Caki2 (cell line): ENCODE measurements at places on chromosomes 6 and 20. TPM values are rescaled to one million over a fixed set of nuclear protein-coding genes. Genes with fewer than 3 reads are reported as not detected.

DNA sequence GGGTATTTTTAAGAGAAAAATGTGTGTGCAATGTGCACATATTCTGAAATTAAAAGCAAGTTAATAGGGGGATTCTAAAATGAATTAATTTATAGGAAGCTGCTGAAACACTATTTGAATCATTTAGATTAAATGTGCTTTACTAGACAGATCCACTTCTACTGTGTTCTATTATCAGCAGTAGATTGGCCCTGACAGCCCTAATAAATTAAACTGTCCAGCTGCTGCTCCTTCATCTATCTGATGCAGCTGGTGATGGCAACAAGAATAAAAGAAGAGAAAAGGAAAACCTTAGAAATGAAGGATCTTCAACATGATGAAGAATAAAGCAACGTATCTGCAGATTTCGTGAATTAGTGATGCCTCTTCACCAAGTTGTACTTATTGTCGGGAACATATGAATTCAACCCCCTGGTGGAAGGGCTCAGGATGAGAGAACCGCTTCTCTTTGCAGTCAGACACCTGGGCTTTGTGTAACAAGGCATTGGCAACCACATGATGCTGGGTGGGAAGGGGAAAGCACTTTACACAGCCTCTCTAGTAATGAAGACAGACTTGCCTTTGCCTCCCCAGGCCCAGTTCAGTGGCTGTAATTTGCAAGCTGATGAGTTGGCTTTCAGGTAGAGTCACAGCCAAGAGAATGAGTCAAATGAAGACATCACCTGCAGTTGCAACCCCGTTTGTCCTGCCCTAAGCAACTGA, 94.4 kb downstream of the LAMP5 start:
- DNase-seq = no peak

DNA sequence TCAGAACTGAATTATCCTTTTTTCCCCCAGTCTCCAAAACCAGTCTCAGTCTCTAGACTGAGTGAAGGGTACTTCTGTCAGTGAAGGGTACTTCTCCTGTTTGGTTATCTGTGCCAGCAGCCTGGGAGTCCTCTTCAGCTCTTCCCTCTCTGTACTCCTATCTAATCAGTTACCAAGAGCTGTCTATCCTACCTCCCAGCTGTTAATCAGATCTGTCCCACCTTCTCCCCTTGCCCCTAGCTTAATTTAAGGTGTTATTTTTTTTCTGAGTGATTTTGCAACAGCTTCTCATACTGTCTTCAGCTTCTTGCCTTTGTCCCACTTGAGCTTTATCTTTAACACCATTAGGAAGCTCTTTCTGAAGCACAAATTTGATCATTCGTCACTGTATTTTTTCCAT, 491.9 kb upstream of the SOX4 start:
- DNase-seq = no peak

DNA sequence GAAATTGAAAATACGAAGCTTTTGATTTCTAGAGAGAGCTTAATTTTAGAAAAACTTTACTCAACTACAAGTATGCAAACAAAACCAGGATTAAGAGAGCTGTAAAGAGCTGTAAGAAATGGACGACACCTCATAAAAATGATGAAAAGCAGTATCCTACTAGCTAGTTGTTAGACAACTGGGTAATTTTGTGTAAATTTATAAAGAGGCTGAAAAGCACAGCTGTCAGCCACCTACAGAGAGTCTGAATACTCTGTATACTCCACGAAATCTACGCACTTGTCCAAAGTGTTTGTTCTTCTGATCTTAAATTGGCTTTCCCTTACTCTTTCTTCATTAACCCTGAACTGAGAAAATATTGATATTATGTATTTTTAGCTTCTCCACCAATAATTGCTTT, 808.4 kb upstream of the EPHA7 start:
- DNase-seq = no peak

GRCh38 chr20:48236000-48236970, 451.0 kb upstream of the SULF2 start:
- DNase-seq = no peak

GRCh38 chr6:10837622-10837994, 731 bp downstream of the MAK start:
- peak; percentile 47 for DNase-seq

DNA sequence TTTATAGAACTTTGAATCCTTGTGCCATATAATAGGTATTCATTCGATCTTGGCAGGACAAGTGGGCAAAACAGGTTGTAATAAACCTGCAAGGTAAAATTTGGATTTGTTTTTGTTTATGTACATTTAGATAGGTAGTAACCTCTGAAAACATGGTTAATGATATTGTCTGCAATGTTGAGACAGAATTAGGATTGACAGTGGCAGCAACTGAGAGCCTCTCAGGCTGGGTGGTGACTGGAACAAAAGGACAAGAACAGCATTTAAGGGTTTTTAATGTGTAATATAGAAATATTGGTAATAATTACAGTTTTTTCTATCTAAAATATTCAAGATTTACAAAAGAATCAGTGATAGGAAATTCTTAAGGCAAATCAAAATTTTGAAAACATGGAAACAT, 382.0 kb downstream of the TFAP2B start:
- DNase-seq = no peak

DNA sequence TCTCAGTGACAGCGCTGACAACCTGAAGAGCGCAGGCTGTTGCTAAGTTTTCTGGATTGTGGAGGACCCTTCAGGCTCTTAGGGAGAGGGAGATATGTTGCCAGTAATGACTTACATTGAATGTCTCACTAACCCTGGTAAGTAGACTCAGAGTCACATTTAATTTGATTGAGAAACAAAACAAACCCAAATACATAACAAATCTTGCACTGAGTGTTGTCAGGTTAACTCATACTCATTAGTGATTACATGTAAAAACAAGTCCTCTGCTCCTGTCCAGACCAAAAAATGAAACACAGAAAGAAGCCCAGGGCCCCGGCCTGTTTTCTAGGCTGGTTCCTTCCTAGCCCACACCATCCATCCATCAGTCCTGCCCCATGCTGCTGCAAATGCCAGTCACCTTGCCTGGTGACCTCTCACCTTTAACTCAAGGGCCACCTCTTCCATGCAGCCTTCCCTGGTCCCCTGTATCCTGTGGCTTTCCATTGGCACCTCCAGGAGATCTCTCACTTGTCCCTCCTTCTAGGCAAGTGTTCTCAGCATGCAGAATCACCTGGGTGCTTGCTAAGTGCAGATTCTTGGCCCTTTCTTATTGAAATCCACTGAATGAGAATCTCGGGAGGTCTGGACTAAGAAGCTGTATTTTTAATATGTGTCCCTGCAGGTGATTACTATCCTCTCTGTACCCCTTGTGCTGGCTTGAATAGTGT, 34.7 kb upstream of the ERVFRD-1 start:
- no peak for DNase-seq

DNA sequence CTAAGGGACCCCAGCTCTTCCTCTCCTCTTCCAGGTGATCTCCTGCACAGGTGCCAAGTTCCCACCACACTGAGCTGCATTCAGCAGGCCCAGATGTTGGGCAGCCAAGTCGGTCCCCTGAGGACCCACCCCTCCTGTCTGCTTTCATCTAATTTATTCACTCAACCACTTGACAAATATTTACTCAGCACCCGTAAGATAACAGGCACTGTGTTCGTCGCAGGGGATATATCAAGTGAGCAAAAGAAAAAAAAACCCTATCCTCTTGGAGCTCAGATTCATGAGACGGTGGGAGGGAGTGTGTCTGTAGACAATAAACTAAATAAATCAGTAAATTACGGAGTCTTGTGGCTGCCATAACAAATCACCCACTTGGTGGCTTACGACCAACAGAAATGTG, 143.6 kb downstream of the MRPL14 start:
- no peak for DNase-seq

DNA sequence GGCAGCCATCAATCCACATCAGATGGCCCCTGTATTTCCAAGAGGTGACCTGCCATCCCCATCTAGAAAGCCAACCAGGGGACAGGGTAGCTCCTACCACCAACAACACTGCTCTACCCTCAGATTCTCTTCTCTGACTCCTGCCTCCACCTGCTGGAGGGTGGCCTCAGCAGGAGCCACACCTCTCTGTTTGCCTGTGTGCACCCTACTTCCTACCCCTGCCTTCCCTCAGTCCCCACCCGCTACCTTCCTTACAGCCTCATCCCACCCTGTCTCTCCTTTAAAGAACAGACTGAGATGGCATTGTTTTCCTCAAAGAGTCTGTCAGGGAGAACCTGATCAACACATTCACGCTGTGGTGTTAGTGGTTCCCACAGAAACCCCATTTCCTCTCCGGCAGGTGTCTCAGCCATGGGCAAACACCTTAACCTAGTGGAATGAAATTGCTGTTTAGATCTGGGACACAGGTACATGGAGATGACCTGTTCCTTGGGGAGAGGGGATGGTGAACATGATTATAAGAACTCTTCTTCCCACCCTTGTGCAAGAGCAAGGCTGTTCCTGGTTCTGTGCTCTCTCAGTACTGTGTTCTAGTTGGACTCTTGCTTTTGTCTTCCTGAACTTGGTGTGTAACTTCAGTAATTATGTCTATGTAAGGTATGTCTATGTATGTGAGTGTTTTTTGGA, 1.8 kb downstream of the ENTPD6 start:
- DNase-seq = no peak

DNA sequence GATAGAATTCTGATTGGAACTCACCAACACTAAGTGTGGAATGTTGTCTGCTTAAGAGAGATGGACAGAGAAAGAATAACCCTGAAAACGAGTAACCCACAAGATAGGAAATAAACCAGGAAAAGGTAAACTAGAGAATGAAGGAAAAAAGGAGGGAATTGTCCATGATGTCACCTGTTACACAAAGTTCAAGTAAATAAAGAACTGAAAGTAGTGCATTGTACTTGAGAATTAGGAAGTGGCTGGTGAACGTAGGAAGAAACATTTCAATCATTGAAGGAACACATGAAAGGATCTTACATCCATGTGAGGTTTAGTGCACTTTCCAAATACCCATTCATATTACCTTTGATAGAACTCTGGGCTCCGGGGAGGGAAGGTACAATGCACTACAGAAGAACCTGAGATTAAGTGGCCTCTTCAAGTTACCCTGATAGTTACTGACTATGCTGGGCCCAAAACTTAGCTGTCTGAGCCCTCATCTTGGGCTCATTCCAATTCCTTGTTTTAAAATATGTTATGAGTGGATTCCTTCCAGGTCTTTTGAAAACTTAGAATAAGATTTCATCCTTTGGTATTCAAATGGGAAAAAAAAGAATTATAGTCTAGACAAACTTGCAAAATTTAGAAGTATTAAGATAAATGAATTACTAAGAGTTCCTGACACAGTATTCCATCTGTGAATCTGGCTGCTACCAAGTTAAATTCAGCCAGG, 1.1 kb upstream of the STX7 start:
- no peak for DNase-seq

- DNase-seq = no peak
Measured at GRCh38 chr20:63086421-63087235, 79.9 kb upstream of the BHLHE23 start.

DNA sequence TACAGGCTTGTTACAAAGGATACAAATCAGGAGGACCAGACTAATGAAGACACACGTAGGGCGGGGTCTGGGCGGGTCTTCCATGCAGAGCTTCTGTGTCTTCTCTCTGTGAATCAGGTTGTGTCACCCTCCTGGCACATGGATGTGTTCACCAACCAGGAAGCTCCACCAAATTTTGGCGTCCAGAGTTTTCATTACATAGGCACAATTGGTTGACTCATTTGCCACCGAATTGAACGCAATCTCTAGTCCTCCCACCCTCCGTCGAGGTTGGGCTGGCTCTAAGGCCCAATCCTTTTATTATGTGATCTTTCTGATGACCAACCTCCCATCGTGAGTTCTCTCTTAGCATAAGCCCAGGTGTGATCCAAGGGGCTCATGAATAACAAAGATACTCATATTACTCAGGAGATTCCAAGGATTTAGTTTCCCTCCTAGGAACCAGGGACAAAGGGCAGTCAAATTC, 36.3 kb upstream of the DDR1 start:
- no peak for DNase-seq

GRCh38 chr6:43965628-43966373, 161.5 kb downstream of the MRPL14 start:
- no peak for DNase-seq

GRCh38 chr6:163877877-163878639, 463.5 kb downstream of the QKI start:
- DNase-seq = no peak

- no peak for DNase-seq
Measured at GRCh38 chr20:49288784-49289696, 11.2 kb upstream of the ZNFX1 start.

GRCh38 chr20:33275215-33275614, 7.8 kb upstream of the BPIFB1 start:
- DNase-seq = no peak

DNA sequence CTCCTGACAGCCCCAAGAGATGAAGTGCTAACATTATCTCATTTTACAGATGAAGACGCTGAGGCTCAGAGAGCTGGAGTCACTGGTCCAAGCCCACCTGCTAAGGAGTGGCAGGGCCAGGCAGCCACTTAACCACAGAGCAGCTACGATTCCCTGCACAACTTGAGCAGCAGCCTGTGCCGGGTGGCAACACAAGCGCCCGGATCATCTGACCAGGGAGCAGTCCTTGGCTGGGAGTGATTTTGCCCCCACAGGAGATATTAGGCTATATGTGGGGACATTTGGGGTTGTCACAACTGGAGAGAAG, 93.2 kb upstream of the PTPN1 start:
- no peak for DNase-seq

- no peak for DNase-seq
Measured at GRCh38 chr6:140623498-140623897, 1249.0 kb upstream of the CITED2 start.

DNA sequence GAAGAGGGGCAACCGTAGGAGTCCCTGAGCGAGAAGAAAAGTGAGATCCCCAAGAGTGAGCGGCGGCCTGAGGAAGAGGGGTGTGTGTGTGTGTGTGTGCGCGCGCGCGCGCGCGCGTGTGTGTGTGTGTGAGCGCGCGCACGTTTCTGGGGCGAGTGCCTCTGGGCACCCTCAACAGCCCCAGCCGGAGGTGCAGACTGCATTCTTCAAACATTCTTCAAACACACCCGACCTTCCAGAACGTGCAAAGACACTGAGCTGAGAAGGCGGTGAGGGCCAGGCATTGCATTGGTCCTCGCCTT, 76.2 kb upstream of the FOXP4 start:
- no peak for DNase-seq

GRCh38 chr6:89022798-89023197, 57.8 kb upstream of the PNRC1 start:
- DNase-seq = no peak

DNA sequence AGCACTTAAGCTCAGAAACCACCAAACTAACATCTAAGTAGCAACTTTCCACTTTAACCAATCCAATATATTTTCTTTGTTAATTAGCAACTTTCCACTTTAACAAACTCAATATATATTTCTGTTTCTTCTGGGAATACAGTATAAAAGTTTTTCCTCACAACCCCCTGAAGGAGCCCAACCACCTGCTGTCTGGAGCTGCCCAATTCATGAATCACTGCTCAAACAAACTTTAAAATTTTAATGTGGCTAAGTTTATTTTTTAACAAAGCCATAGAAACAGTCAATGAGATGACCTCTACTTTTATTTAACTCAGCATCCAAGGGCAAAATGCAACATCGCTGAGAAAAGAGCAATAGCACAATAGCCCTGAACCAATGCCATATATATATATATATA, 500.1 kb downstream of the EPM2A start:
- no peak for DNase-seq

GRCh38 chr6:14943116-14943515, 302.8 kb upstream of the JARID2 start:
- DNase-seq = no peak

- DNase-seq = peak; percentile 2
Measured at GRCh38 chr6:84892671-84893070, 128.3 kb upstream of the TBX18 start.

PAQR8 gene
- total RNA-seq = 3.7 and 3.9 TPM in 2 replicates

BMP6 gene
- 6.4 and 7.5 TPM in 2 replicates for total RNA-seq
